Endodermal cell (in vitro differentiated cells): ENCODE measurements at places on chromosomes 3 and 15.

DNA sequence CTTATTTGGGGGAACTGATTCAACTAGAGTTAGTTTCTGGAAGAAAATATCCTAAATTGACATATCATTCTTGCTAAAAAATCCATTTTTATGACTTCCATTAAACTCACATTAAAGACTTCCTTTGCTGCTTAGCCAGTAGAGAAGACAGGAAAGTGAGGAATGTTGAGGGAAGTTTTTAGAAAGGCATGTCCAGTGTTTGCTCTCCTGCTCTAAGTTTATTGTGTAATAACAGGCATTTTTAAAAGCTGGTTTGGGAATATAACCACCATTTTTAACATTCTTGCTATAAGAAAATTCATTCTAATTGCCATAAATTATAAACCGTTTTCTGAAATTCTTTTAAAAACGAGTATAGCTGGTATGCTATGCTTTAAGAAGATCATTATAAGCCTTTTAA lies 428.0 kb downstream of the RAP2B start:
- no peak for DNase-seq

GRCh38 chr3:46485779-46486175 lies 12.0 kb upstream of the RTP3 start:
- peak; percentile 25 for DNase-seq

- no peak for DNase-seq
These were observed 80.6 kb downstream of the OCA2 start for GRCh38 chr15:28018291-28019044.

DNA sequence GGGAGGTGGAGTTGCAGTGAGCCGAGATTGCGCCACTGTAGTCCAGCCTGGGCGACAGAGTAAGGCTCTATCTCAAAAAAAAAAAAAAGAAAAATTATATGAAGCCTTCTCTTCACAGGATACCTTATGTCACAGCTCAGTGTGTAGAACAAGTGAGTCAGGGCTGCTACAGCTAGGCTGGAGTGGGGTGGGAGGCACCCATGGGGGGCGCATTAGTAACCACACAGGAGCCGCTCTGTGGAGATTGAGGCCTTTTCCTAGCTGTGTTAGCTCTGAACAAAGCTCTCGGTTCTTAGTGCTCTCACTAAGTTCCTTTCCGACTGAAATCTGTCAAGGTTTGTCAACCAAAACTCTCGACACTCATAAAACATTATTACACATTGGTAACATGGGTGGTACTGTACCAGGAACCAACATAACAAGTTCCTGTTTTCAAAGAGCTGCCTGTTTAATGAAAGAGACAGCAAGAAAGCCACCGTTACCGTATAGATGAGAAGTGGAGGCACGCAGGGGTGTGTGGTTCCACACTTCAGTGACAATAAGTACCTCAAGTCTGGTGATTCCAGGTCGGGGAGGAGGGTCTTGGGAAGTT lies 4.5 kb downstream of the LRRC31 start:
- peak; percentile 24 for DNase-seq

DNA sequence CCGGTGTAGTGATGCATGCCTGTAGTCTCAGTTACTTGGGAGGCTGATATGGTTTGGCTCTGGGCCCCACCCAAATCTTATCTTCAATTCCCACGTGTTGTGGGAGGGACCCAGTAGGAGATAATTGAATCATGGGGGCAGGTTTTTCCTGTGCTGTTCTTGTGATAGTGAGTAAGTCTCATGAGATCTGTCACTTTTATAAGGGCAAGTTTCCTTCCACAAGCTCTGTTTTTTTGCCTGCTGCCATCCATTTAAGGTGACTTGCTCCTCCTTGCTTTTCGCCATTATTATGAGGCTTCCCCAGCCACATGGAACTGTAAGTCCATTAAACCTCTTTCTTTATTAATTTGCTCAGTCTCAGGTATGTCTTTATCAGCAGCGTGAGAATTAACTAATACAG lies 566.7 kb upstream of the NECTIN3 start:
- no peak for DNase-seq

GRCh38 chr3:71582036-71582611 lies 1.4 kb downstream of the FOXP1 start:
- peak; percentile 88 for DNase-seq

DNA sequence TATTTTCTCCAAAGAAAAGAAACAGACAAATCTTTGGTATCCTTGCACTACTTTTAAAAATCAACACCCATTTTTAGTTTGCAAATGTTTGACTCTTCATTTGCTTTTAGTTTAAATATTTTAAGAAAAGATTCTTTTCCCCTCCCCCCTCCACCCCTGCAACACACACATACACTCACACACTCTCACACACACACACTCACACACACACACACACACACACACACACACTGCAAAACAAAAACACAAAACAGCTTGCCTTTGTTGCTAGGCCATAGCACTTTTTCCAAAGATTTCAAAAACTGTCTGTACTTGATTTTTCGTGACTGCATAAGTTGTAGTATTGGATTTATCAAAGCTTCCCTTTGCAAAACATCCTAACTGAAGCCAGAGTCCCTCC lies 26.9 kb downstream of the ROBO2 start:
- no peak for DNase-seq

GRCh38 chr3:184737641-184738505 lies 26.0 kb upstream of the MAGEF1 start:
- peak; percentile 45 for DNase-seq

- peak; percentile 68 for DNase-seq
These were observed 39.9 kb downstream of the AMOTL2 start for GRCh38 chr3:134334231-134334900.

GRCh38 chr3:133746712-133747066 lies 496 bp downstream of the TF start:
- DNase-seq: no peak

- no peak for DNase-seq
These were observed 103.3 kb downstream of the SNRK start for GRCh38 chr3:43389388-43390254.

GRCh38 chr3:4864503-4864902 lies 114.7 kb upstream of the BHLHE40 start:
- no peak for DNase-seq

GRCh38 chr3:112115161-112115739 lies 17.8 kb downstream of the GCSAM start:
- no peak for DNase-seq

GRCh38 chr15:69703532-69704187 lies 251.0 kb downstream of the RPLP1 start:
- no peak for DNase-seq

GRCh38 chr3:64055076-64055475 lies 31.8 kb upstream of the PSMD6 start:
- DNase-seq: no peak

- no peak for DNase-seq
These were observed 14.2 kb downstream of the EIF4E3 start for GRCh38 chr3:71710906-71711494.

DNA sequence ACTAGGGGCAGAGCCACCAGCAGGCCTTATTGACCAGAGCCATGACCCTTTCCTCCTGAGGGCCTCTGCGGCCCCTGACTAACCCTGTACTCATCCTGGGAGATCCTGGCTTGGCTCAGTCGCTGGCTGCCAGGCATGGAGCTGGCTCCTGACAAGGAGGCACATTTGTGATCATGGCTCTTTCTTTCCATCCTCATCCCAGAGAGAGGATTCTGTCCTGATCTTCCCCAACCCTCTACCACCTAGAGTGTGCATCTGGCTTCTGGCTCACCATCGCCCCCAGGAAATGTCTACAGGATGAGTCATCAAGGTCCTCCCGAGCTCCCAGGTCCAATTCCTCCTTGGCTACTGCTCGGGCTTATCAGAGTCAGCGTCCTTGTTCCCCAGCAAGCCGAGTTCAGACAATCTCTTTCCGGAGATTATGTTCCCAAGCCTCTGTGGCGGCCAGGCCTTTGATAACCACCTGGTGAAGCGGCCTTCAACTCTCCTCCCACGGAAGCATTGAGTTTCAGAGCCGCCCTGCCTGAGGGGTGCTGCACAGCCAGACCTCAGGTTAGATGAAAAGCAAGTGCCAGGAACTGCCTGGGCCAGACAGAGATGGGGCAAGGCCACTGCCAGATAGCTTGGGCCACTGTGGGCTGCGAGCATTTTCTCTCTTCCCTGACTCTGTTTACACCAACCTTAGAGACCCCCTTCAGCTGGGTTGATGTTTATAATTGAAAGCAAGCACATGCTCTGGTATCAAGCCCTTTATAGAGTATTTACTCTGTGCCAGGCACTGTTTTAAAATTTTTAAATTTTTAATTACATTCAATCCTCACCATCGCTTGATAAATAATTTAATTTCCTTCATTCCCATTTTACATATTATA lies 44.3 kb upstream of the MRPS22 start:
- DNase-seq: peak; percentile 82

GRCh38 chr3:45666757-45667431 lies 22.3 kb upstream of the SACM1L start:
- no peak for DNase-seq

- DNase-seq: no peak
These were observed 11.0 kb downstream of the UBE3A start for GRCh38 chr15:25427861-25428260.

GRCh38 chr15:40053831-40054604 lies 15.0 kb upstream of the SRP14 start:
- DNase-seq: no peak

DNA sequence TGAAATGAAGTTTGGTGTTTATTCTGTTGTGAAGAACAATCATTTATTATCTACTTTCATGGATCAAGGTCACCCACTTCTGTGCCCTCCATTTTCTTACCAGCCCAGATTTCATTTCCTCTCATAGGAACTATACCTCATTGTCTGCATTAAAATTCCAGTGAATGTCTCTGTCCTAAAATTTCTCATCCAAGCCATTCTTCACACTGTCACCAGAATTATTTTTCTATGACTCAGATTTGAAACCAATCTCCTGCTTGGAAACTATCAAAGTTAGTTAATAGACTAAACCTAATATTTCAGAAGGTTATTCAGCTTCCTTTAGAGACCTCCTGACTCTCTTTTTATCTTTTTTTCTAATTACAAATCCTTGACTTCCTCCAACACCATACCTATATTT lies 364.1 kb upstream of the CBLB start:
- DNase-seq: no peak

- no peak for DNase-seq
These were observed 3.6 kb downstream of the NISCH start for GRCh38 chr3:52458770-52459545.

DNA sequence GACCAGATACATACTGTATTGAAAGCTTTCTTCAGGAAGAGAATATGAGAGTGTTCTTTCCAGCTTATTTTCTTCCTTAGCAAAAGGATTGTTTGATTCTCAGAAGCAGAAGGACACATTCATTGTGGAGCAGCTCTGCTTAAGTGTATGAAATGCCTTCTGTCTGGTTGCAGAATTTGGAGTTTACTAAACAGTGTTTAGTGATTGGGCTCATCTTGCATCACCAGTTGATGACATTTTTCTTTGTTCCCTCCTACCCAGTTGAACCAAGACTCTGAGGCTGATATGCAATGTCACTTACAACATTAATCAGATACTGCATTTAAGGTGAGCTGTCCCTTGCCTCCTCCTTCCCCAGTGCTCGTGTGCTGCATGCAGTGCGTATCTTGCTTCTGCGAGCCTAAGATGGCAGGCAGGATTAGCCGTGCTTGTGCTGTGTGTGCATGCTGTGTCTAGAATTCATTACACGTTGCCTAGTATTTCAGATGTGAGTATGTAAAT lies 18.4 kb downstream of the ZBTB38 start:
- no peak for DNase-seq
